CD4-positive, alpha-beta T cell treated with Interleukin-21 for 1 hour (primary cell): ENCODE measurements at places on chromosomes 3 and 15.
A peak's percentile ranks its signal among the peaks of the same experiment; 100 is the strongest.

GRCh38 chr3:124942613-124943012, 8.1 kb upstream of the MUC13 start:
- DNase-seq, result no peak

DNA sequence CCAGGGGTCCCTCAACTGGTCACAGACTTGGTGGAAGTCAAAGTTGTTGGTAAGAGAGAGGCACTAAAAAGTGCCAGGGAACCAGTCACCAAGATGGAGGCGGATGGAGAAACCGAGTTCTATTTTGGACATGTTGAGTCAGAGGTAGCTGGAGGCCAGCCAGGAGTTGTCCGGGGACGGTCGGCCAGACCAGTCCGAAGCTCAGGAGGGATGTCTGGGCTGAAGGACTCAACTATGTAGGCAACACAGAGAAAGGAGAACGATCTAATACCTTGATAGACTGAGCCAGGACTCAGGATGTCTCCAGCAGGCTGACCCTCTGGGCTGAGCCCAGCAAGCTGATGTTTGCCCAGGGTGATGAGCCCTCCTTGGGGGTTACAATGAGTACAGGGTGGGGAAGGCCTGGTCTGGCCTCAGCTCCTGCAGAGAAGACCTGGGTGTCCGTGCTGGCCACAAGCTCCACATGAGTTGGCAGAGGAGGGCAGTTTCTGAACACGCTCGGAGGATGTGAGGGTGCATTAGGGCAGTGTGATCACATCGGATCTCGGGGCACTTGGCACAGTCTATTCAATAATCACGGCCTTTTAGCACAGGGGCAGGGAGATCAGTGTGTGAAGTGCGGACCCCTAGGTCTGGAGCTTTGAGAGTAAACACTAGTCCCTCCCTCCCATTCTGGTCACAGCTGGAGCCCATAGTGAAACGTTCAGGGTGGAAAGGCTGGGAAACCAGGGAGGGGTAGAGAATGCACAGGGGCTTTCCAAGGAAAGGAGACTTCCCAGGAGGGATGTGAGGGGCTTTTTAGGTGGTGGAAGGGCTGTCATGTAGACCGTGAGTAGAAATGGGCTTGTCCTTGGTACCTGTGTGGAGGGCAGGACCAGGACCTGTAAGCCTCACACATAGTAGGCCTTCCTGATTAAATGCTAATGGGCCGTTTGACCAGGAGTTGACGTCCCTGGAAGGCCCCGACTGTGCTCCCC, 111.9 kb downstream of the ETFA start:
- DNase-seq, result no peak

DNA sequence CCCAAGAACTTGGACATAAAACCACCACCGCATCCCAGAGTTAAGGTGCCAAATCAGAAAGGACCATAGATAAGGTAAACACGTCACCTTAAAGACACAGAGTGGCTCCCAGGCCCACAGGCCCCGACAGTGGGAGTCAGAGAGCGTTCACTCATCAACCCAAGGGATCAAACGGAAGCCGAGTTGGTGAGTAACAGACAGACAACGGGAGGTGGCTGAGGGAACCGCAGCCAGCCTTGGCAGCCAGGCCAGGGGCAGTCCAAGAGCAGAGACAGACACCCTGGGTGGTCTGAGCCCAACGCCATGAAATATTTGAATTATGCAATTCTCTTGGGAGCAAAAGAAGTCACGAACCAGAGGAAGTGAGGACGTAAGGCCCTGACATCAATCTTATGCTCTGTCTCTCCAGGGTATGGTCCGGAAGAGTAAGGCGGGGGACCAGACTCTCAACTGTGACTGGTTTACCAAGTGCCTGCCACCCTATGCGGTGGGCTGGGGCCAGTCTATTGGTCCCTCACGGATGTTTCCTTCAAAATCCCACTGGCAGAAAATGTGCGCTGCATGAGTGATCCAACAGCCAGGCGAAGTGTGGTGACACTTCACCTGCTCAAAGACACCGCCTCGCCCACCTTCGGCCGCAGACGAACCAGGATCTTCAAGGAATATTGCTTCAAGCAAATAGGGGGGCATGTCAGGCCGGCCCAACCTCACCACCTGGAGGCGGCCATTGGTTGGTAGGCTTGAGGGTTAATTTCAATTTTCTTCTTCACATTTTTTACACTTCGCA, 34.3 kb downstream of the TMEM44 start:
- DNase-seq, result no peak

DNA sequence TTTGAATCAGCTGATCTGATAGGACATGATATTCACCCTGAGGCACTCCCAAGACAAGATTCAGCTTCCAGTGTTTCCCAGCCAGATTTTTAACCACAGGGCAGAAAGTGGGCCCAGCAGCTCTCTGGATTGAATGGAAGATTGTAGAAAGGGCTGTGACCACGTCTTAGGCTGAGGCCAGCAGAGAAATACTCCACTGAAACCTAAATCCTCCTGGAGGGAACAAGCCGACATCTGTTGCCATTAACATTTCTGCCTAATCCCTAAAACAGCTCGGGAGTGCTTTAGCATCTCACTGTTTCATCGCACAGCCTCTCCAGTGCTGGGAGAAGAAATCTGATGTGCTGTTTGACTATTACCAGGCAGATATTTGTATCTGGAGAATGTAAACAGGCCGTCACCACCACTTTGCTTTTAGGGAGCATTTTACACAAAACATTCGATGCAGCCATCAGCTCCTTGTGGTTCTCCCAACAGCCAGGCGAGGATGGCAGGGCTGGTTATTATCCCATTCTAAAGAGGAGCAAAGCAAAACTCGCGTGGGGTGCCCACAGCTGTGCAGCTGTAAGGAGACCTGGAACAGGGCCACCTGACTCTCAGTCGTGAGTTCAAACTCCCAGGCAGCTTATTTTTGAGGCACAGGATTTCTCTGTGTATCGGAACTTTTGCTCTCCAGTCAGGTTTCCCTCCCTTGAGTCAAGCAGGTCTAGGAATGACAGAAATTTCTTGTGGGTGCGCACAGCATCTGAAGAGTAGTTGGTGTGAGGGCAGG, 117.4 kb downstream of the LIPC start:
- DNase-seq, result no peak

DNA sequence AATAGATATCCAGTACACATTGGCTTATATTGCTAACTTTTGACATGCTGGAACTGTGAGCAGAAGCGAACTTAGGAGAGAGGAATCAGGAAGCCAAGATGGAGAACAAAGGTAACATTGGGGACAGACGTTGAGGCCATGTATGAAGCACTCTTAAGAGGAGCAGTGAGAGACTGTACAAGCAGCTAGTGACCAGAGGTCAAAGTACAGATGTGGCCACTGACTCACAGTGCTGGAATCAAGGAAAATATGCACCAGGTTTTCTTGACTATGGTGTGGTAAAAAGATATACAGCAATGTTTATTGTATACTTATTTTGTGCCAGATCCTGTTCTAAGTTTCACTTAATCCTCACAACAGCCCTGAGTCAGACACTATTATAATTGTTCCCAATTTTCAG, 2.0 kb upstream of the IL20RB start:
- DNase-seq, result no peak

DNA sequence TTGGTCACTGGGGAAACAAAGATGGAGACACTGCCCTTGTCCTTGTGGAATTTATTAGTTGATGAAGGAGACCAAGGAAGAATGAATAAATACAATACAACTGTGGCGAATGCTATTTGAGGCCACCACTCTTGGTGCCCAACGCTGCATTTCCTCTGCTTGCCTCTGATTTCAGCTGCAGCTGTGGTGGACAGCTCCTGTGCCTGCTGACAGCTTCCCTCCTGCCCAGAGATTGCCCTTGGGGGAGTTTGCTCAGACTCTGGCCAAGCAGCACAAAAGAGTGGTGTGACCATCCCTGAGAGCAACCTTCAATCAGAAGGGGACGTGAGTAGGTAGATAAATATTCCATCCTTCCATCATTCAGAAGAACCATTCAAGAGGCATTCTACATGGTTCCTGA, 64.6 kb upstream of the FHIT start:
- no peak for DNase-seq

DNA sequence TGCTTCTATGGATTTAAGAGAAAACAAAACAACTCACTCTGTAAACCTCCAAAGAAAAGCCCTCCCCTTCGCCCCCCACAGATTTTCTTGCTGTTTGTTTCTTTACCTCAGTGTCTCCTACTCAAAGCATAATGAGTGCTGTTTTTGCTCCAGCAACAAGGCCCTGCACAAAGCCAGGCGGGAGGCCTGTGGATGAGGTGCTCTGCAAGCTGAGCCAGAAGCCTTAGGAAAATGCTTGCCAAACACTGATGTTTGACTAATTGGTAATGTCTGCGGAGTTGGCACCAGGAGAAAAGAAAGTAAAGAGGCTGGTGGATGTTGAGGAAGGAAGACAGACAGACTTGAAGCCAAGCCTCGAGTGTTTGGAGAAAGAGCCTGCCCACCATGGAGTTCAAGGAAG, 99.7 kb downstream of the RARB start:
- DNase-seq, result no peak

- no peak for DNase-seq
These were observed 12.0 kb downstream of the DLL4 start for GRCh38 chr15:40941068-40941527.

DNA sequence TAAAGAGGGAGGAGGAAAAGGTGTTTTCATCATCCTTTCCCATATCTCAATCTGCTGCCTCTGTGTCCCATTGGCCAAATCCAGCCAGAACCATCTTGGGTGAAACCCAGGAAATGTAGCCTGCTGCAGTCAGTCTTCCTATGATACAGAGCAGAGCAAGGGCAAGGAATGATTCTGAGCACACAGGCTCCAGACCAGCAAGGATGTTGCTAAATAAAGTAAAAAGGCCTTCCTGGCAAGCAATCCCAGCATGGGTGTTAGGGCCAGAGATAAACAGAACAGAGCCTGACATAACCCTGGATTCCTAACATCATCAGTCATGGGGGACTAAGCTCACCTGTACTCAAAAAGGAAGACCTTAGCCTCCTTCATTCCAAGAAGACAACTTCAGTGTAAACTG, 90.7 kb upstream of the AGTR1 start:
- no peak for DNase-seq

DNA sequence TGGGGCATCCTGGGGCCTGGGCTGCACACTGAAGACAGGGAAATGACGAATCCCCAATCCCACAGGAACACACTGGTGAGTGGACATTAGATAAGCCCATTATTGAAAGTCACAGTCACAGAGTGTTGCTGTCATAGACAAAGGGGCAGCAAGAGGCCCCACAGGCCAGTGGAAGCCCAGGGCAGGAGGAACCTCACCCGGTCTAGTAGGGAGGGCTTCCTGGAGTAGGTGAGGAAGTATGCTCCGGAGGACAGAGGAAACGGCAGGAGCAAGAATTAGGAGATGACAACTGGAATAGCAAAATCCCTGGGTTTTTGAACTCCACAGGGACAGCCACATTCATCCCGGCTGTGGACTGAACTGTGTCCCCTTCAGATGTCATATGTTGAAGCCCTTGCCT, 101.2 kb downstream of the TPRA1 start:
- DNase-seq, result no peak

- DNase-seq, result no peak
These were observed 106.3 kb downstream of the SRGAP3 start for GRCh38 chr3:9143184-9143583.

DNA sequence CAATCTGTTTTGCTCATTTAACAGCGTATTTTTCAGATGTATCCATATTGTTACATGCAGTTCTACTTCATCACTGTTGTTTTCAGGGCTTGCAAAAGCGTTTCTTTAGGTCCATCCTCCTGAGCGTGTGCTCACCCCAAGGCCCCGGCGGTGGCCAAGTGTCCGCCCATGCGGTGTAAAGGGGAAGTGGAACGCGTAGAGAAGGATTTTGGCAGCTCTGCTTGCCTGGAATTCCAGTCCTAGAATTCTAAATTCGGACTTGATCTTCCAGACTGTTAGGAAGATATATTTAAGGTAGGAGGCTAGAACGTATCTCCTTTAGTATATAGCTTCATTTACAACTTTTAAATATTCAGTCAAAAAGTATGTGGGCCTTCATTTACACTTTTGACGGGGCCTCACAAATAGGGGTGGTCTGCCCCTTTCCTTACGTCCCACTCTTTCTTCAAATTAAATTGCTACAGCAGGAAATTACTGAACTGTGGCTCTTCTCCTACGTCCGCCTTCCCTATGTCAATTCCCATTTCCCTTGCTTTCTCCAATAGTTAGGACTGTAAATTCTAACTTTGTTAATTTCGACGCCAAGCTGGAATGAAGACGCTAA, 609 bp upstream of the TBC1D23 start:
- DNase-seq, result peak; percentile 5

GRCh38 chr3:56855856-56856512, 54.2 kb upstream of the ARHGEF3 start:
- peak; percentile 26 for DNase-seq

GRCh38 chr15:31338879-31339557, 12.4 kb downstream of the KLF13 start:
- peak; percentile 47 for DNase-seq

DNA sequence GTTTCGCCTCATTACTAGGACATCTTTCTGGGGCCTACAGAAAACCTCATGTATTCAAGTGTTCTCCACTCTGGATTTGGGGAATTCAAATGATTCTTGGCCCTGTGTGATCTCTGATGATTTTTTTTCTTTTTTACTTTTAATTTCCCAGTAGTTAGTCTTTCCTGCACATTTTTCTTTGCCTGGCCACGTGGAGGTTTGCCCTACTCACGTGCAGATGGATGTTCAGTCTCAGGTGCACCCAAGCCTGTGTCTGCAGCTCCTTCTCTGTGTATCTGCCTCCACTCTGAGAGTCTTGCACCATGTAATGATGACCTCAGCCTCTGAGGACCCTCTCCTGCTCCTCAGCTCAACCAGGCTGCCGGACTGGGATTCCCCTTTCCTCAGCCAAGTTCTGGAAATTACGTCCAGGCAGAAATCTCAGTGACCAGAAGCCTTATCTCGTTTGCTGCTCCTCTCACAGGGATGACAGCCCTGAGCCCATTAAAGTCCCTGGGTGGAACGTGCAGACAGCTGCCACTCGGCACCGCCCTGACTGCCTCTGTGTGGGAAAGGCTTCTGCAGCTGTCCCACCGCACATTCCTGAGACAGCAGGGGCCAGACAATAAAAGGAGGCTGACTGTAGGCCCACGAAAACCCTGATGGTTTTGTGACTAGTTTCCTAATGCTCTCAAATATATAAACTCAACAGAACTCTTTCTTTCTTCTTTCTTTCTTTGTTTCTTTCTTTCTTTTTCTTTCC, 31.4 kb upstream of the GABRB3 start:
- DNase-seq, result no peak

DNA sequence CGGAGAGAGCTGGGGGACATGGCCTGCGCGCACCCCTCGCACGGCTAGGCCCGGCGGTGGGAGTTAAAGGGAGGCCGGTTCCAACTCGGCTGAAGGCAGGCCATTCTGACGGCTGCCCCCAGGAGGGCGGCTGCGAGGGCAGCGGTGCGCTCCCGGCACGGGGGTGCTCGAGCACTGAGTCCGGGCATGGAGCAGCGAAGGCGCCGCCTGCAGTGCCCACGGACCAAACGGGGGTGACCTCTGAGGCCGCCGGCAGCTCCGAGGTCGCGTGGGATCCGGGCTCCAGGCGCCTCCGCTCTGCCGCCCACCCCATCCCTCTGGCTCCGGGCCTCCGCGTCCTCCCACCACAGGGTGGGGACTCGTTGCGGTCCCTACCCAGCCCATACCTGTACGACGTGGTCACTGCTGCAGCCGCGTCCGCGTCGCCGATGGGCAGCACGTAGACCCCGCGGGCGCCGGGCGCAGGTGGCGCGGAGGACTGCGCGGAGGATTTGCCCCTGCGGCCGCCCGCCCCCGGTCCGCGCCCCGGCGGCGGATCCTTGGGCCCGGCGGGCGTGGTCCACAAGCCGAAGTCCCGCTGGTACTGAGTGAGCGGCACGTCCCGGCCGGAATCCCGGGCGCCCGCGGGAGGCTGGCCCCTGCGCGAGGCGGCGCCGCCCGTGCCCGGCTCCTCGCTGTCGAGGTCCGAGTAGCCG, 469 bp downstream of the MAP6D1 start:
- peak; percentile 11 for DNase-seq

- DNase-seq, result no peak
These were observed 69.9 kb upstream of the PSMD6 start for GRCh38 chr3:64093211-64093610.
